H7 (cell line): ENCODE measurements at places on chromosomes 1 and 21. TPM values are rescaled to one million over a fixed set of nuclear protein-coding genes. Genes with fewer than 3 reads are reported as not detected.

KRTAP11-1 gene
- not detected in 2 replicates for total RNA-seq

DNA sequence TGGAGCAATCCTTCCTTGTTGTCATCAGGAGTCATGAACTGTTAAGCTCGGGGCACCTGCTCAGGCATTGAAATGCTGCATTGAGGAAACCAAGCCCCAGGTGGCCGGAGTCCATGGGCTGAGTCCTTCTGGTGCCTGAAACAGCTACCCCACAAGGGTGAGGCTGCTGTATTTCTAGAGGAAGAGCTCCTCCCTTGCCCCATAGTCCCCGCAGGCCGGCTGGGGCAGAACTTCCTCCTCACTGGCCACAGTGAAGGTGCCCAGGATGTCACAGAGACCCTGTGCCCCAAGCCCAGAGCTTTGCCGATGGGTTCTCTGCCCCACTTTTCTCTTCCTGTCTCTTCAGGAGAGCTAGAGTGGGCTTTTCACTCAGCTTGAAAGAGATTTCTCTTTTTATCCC, 80.8 kb upstream of the GCLM start:
- DNase-seq, result no peak

CYP4Z1 gene
- not detected in 2 replicates for total RNA-seq

DNA sequence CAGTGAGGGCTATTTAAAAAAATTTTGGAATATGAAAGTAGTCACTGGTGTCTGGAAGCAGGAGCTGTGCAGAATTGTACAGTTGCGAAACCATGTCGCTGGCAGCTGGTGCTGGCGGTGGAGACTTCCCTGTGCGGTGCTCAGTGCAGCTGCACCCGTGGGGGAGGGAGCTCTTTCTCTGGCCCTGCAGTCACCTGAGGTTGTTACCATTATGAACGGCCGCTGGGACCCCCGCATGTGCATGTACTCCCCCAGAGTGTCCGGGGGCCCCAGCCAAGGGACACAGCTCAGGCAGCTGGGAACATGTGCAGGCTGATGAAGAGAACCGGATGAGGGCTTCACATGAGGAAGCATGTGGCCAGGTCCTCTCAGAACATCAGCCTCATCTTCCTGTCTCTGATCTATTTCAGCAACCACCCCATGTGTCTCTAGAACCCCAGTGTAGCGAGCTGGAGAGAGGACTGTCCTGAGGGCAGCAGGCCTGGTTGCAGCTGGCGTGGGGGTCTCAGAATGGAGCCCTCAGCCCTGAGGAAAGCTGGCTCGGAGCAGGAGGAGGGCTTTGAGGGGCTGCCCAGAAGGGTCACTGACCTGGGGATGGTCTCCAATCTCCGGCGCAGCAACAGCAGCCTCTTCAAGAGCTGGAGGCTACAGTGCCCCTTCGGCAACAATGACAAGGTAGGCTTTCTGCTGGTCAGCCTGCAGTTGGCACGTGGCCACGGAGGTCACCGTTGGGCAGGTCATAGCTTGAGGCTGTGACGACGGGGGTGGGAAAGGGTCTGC, at the start of gene TRPM2:
TSS of gene TRPM2 (plus strand) at position 431 of the 780 bp plus-strand sequence. CDS start at position 511, 80 bp downstream.
- peak; percentile 21 for DNase-seq

FPGT gene
- 2.1 and 2.7 TPM in 2 replicates for total RNA-seq

DNA sequence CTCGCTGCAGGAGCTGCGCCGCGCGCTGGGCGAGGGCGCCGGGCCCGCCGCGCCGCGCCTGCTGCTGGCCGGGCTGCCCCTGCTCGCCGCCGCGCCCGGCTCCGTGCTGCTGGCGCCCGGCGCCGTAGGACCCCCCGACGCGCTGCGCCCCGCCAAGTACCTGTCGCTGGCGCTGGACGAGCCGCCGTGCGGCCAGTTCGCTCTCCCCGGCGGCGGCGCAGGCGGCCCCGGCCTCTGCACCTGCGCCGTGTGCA, 730 bp downstream of the OLIG1 start:
- no peak for DNase-seq

- DNase-seq, result no peak
These were observed 497.1 kb upstream of the PLXNA2 start for GRCh38 chr1:208741296-208741695.
